ENCODE measurements at places on chromosomes 16 and 17.
A peak's percentile ranks its signal among the peaks of the same experiment; 100 is the strongest.

GRCh38 chr17:64329588-64329987 lies 61.1 kb downstream of the PECAM1 start:
- no peak for DNase-seq

GRCh38 chr16:89596957-89597649 lies 16.3 kb upstream of the DPEP1 start:
- DNase-seq: no peak

DNA sequence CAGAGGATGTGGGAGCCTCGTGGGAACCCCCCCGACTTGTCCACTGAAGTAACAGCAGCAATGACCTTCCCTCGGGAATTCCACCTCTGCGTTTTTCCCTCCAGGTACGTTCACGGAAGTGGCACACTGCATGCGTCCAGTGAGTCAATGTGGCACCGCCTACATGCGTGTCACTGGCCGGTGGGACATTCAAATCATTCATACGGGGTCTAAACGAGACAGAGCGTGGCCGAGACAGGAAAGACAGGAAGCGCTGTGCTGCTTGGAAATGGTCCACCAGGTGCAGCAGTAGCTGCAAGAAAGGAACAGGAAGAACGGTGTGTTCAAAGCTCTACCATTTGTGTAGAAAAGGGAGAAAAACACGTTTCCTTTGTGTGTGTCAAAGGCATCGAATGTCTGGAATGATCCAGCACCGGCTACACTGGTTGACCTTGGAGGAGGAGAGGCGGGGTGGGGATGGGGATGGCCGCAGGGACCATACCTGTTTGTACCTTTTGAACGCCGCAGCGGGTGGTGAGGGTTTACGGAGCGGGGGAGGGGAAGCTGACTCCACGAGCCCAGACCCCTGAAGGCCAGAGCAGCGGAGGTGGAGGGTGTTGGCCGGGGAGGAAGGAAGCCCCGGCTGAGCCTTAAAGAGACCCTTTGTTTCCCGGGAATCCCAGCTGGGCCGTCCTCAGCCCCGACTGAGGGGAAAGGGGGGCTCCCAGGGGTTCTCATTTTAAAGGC lies 1.7 kb upstream of the PGAP6 start:
- no peak for DNase-seq

GRCh38 chr17:1607971-1608320 lies 20.7 kb downstream of the SLC43A2 start:
- no peak for DNase-seq

DNA sequence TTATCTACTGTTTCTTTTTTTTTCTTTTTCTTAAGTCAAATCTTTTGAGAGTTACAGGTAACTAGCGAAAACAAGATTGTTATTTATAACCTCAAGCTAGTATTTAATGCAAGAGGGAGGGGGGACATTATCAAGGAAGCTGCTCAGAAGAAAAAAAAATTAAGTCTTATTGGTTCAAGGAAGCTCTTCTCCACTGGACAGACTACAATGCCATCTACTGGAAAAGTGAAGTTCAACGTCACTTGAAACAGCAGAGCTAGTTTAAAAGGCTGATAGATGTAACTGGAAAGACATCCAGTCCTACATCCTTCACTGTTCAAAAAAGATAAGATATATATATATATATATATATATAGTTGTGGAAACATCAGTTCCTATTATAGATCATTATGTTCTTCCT lies 418.0 kb upstream of the PSMD7 start:
- DNase-seq: peak; percentile 23

DNA sequence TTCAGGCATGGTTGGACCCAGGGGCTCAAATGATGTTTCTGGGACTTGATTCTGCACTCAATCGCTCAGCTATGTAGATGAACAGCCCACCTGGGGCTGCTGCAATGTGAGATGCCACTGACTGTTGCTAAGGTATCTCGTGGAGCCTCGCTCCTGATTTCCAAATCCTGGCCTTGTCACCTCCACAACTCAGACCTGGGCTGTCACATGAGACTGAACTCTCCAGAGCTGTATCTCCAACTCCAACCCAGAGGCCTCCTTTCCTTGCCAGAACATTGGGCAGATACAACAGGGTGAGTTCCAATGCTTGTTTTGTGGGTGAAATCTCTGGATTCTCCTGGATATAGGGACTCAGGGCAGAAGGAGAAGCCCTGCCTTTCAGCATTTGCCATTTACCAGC lies 79.5 kb downstream of the GNAO1 start:
- no peak for DNase-seq

DNA sequence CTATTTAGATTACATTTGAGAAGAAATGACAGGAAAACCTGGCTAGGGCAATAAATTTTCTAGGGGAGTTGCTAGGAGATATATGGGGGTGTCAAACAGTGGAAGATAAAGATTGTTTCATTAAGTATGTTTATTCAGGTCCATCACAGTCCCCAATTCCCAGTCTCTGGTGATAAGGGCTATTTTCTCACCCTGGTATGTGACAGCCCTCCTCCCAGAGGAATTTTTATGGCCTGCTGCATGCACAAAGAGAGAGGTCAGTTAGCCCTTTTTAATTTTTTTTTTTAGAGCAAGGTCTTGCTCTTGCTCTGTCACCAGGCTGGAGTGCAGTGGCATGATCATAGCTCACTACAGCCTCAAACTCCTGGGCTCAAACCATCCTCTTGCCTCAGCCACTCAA lies 53.6 kb upstream of the ATF7IP2 start:
- DNase-seq: no peak

DNA sequence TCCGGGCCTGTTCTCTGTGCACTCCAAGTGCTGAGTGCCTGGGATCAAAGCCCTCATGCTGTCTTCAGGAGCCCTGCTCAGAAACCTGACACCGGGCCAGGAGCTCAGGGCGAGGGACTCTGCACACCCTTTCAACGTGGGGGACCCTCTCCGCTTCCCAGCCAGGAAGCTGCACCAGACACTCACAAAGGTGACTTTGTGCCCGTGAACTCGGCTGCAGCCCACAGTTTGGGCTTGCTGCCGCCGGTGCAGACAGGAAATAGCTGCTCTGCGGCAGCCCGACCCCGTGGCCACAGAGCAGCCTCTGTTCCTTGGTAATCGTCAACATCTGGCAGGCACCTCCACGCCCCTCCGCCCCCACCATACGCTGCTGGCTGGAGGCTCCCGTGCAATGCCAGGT lies 93.4 kb upstream of the METRNL start:
- no peak for DNase-seq

GRCh38 chr16:68732042-68732680 lies 4.9 kb upstream of the CDH1 start:
- no peak for DNase-seq

DNA sequence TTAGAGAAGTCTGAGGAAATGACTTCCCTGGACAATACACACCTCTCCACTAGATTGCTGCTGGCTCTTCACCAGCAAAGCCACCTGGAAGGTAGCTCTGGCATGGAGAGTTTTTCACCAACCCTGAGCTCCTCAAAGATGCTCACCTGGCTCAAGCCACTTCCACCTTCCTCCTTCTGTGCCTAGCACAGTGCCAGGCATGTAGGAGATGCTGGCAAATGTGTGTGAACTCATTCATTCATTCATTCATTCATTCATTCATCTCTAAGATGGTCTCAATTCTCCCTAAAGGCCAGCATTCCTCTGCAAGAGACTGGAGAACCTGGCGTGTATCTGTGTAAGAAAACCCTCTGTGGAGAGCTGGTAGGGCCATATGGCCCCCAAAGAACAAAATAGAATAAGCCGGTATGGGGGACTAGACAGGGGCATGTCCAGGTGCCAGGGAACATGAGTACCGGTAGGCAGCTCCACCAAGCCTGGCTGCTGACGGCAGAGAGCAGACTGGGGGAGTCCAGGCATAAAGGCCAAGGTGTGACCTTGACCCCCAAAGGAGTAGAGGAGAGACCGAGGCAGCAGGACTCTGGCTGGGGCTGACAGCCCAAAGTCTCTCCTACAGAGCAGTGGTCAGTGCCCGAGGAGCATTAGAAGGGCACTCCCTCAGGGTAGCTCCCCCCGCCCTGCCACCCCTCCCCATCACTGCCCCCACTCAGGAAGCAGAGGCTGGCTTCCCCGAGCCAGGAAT lies 132.2 kb upstream of the TNRC6C start:
- no peak for DNase-seq

GRCh38 chr16:26642047-26642664 lies 424.6 kb upstream of the C16orf82 start:
- DNase-seq: no peak

DNA sequence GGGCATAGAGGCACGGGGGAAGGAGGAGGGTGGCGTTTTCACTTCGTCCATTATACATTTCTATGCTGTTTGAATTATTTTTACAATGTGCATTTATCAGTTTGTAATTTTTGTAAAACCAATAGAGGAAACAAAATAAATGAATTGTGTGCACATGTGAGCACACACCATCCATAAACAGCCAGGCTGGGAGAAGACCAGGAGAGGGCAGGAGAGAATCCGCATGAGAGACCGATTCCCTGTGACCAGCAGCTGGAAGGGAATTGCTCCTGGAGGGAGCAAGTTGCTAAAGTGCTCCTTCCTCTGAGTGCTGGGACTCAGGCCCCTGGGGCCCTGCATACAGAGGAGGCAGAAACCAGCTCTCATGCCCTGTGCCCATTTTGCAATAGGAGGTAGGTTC lies 126.0 kb downstream of the ABCC12 start:
- DNase-seq: no peak

DNA sequence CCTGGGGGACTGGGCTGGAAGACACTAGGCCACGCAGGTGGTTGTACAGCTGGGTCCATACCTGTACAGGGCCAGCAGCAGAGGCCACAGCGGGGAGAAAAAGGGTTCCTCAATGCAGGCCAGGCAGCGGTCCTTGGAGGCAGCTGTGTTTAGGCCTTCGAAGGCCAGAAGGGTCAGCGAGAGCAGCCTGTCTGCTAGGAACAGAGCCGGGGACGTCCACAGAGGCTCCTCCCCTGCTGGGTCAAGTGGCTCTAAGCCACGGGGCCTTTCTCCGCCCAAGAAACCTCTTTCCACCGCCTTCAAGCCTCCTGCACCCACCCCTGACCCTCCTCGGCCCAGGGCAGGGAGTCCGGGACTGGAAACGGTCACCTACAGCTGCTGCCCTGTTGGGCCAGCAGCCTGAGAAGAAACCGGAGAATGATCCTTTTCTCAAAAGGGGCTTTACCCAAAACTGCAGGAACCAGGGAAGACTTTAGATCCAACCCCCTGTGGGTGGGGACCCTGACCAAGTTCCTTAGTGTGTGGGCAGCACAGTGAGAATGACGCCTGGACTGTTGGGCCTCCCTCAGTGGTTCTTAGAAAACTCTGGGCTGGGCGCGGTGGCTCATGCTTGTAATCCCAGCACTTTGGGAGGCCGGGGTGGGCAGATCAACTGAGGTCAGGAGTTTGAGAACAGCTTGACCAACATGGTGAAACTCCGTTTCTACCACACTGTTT lies 8.4 kb upstream of the SPATA2L start:
- no peak for DNase-seq

DNA sequence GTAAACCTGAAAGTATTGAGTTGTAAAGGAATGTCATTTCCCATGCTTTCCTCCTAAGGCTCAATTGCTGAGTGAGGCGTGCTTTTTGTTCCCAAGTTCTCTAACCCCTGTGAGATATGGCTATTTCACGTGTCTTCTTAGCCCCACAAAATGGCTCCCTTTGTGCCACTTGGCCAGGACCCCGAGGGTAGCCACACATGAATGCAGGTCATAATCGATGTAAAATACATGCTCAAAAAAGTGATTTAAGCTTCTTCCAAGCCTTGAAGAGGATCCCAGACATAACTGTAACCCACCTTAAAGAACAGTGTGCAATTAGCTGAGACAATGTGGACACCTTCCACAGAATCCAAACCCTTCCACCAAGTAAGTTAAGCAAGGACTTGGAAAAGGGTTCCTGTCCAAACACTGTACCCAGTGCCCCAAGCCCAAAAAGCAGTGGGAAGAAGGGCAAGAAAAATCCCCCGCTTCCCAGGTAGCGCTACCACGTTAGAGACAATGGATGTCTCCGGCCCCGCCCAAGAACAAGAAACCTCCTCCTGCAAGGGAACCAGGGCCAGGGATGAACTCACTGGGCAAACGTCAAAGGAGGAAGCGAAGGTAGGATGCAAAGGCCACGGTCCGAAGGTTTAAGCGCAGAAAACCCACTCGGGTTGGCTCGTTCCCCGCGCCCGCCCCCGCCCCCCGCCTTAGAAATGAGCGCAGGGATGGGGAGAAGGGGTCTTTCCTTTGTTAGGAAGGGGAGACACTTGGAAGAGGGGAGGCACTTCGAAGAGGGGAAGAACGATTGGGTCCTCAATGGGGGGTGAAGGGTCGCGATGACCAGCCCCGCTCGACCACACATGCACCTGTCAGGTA lies 1.2 kb downstream of the JPT1 start:
- DNase-seq: peak; percentile 35

- no peak for DNase-seq
These were observed 19.8 kb downstream of the PRPSAP1 start for GRCh38 chr17:76333673-76334505.

DNA sequence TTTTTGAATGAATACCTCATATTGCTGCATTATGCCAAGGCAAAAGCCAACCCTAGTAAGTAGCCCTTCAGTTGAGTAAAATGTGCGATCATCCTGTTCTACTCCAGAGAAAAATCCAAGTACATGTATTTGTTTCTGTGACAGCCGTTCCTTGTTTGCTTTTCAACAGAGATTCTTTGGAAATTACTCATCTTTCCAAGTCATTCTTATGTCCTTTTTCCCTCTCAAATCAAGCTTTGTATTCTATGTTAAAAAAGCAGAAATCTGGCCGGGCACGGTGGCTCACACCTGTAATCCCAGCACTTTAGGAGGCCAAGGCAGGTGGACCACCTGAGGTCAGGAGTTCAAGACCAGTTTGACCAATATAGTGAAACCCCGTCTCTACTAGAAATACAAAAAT lies 112.9 kb upstream of the HAS3 start:
- DNase-seq: peak; percentile 82

GRCh38 chr17:36142806-36143205 lies 33.6 kb downstream of the TBC1D3B start:
- DNase-seq: no peak

GRCh38 chr16:69482410-69482991 lies 58.1 kb downstream of the CYB5B start:
- no peak for DNase-seq

GRCh38 chr16:84545114-84545737 lies 40.8 kb upstream of the MEAK7 start:
- no peak for DNase-seq

DNA sequence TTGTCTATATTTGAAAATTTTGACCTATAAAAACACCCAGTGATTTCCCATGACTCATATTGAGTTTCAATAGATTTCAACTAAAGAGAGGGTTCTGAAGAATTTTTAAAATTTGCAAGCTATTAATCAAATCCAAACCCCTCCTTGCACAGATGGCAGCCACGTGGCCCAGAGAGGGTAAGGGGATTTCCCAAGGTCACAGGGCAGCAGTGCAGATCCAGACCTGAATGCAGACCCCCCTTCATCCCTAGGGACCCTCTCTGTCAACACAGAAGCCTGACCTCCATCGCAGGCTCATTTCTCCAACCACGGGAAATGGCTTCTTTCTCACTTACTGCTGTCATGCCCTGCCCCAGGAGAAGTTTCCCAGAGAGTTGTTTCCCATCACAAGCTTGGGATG lies 24.7 kb upstream of the CES5A start:
- no peak for DNase-seq

DNA sequence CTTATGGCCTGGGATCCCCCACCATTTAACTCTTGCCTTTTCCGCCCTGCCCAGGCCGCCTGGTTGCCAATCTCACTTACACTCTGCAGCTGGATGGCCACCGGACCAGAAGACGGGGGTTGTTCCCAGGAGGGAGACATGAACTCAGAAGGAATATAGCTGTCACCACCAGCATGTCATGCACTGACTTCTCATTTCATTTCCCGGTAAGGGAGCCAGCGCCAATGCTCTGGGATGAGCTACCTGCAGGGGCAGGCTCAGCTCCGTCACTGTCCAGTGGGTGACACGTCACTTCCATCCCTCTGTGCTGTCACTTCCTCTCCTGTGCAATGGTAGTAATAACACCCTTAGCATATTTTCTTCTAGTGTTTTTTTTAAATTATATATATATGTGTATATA lies 26.7 kb downstream of the ITGAL start:
- DNase-seq: no peak

Data from HCEC 1CT (cell line).